Activated naive CD8-positive, alpha-beta T cell treated with anti-CD3 and anti-CD28 coated beads, Interleukin-2, amount 50 U/mL, for 24 hours (primary cell): ENCODE measurements at places on chromosomes 11 and 22.

DNA sequence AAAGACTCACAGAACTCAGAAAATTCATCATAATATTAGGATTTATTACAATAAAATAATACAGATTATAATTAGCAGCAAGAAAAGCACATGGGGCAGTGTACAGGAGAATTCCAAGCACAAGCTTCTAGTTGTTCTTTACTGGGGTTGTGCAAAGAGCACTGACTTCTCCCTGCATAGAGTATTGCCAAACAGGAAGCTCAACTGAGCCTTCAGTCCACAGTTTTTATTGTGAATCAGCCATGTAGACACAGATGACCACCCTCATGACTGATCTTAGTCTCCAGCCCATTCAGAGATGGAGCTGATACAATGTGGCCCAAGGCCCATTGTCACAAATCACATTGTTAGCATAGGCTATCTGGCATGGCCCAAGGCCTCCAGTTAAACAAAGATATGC is 798.9 kb downstream of the KCNA4 start:
- DNase-seq: no peak

GRCh38 chr11:57339328-57339727 is 1.2 kb downstream of the P2RX3 start:
- no peak for DNase-seq

DNA sequence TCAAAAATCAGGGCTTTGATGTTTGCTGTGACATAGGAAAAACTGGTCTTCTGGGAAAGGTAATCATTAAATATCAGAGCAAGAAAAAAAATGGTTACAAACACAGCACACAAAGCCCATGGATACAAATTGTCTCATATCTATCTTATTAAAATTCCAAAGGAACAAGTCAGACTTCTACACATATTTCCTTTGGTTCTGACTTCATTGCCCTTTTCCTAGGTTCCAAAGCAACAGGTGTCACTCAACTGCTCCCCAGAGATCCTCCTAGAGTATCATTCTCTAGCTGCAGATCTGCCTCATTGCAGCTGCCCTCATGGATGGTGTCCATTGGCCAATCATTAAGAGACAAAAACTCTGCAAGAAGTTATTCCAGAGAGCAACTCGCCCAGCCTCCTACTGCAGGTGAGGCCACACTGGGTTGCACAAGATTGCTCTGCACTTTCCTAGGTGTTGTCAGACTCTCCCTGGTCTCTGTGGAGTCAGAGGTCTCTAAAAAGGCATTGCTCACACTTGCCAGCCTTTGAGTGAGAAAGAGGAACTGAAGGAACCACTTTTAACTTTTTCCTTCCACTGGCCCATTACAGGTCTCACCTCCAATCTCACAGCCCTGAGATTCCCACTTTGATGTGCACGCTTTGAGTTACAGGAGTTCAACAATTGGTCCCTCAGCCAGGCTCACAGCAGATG is 5.7 kb downstream of the DRICH1 start:
- no peak for DNase-seq

DNA sequence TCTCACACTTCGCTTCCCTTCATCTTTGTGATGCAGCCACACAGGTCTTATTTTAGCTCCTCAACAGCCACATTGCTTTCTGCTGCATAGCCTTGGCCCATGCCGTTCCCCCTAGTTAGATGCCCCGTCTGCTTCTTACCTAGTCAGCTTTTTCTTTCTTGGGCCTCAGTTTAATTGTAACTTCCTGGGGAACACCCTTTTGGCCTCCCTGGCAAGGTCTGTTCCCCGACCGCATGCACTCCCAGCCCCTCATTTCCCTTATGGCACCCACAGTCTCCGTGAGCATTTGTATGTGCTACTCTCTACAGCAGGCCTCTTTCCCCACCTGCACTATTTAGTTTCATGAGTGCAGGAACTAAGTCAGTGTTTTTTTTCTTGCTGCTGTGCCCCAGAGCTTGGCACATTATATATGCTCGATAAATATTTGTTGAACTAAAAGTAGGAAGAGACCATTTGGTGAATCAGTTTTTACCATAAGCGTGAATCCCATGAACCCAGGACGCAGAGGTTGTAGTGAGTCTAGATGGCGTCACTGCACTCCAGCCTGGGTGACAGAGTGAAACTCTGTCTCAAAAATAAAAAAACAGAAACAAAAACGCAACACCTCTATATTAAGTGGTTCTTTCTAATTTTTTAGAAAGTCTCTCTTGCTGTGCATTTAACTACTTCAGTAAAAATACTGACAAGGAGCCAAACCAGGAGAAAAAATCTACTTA is 38.5 kb downstream of the TNRC6B start:
- peak; percentile 44 for DNase-seq

- DNase-seq: no peak
Measured at GRCh38 chr11:61954851-61955421, 4.8 kb downstream of the BEST1 start.

DNA sequence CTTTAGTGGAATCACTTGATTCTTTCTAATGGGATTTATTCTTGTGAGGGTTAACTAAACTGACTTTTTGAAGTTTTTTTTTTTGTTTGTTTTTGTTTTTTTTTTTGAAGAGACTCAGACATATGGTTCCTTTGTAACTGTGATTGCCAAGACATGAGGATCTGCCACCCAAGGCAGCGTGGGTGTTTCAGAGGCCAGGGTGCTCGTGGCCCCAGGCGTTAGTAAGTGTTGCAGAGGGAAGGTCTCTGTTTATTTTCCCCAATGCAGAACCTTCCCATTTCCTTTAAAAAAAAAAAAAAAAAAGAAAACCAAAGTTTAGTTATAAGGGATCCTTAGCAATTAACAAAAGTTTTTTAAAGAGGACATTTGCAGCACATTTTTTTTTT is 94.8 kb downstream of the CTTN start:
- no peak for DNase-seq

DNA sequence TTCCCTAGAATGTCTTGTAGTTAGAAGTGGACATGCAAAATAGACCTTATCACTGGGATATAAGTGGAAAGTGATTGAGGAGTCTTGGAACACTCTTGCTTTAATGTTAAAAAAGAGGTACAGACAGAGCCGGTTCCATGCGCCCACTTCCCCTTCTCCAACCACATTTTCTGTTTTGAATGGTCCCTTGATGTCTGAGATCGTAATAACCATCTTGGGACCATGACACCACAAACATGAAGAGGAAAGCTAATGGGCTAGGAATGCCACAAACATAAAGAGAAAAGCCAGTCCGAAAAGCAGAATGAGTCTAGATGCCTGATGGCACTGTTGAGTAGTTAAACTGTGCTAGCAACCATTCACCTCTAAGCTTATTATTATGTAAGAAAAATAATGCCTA is 54.8 kb upstream of the SPON1 start:
- DNase-seq: no peak

DNA sequence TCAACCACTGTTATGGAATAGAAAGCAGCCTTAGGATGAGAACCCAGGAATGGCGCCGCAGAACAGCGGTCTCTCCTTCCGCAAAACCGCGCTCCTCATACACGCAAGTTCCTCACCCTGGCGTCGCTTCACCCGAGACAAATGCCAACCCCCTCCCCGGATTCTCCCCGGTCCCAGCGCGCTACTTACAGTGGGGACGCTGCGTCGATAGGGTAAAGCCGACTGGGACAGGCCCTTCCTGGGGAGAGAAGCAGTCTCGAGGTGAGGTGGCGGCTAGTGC is 287 bp downstream of the RPS13 start:
- DNase-seq: no peak

DNA sequence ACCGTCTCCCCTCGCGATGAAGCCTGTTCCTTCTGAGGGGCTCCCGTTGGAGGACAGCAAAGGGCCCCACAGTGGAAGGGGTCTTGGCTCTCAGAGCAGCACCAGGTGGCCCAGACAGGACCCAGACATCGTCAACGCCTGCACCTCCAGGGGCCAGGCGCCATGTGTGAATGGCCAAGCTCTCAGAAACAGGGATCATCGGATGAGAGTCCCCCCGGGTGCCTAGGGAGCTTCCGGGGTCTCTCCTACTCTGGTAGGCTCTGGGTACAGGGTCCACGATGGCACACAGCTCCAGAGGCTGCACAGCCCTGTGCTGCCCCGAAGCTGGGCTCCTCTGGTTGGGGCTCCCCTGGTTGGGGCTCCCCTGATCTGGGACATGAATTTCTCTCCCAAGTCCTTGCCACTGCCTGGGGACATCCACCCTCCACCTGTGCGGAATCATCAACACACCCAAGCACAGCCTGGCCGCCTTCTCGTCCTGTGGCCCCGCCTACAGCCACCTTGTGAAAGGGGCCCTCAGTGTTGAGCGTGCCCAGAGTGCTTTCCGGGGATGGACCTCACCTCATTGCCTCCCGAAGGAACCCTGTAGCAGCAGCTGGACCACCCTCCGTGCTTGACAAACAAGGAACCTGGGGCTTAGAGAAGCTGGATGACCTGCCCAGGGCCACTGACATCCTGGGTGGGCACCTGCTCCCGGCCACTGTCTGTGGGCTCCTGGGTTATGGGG is 929.0 kb downstream of the BRD1 start:
- no peak for DNase-seq

DNA sequence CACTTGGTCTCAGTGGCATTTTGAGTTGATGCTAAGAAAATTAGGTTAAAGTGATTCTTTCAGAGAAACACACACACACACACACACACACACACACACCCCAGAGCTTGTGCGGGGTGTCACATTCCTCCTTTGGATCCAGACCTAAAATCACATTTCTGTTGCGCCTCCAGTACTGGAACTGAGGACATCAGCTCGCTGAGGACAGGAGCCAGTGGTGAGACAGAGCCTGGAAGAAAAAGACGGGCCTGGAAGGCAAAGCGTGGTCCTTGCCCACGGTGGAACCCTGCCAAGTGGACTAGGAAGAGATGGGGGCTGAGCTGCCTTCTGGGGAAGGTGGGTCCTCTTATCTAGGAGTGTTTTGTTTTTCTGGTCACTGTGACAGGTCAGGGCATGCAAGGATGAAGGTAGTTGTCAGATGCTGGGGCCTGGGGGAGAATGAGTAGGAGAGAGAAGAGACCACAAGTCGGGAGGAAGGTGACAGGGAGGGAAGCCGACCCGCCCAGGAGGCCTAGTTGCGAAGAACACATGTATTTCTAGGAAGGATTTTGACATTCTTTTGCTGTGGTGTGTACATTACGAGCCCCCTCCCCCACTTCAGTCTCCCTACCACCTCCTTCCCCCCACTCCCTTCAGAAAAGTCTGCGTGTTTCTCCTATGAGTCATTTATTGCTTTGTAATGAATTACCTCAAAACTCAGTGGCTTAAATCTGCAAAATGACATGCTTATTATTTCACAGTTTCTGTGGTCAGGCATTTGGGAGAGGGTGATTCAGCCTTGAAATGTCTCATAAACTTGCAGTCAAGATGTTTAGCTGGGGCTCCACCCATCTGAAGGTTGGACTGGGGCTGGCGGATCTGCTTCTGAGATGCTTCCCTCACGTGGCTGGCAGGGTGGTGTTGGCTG is 4.8 kb upstream of the ELFN2 start:
- DNase-seq: peak; percentile 62

GRCh38 chr22:27512283-27512761 is 289.2 kb downstream of the MN1 start:
- no peak for DNase-seq

DNA sequence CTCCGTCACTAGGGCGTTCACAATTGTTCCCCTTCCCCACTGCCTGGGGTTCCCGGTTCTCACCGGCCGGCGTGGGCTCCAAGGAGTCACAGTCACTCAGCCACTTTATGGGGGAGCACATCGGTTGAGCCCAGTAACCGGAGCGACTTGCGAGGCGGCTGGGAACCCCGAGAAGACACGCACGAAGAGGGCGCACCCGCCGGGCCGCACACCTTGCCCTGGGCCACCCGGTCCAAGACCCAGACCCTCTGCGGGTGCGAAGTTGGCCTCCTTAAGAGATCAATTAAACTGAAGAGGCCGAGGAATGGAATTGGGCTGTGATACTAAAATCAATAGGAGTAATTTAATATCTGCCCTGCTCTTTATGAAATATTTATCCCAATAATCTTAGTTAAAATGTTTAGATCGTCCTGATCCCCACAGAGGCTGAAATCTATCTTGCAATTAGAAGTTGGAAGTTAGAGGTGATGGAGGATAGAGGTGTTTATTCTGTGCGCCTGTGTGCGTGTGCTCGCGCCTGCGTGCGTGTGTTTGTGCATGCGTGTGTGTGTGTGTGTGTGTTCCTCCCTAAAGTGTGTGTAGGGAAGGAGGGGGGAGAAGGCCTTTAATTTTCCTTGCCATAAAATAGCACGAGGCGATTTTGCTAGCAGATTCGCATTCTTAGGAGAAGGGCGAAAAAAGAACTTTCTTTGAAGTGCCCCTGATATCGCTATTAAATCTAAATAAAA is 954 bp upstream of the MN1 start:
- DNase-seq: no peak

DNA sequence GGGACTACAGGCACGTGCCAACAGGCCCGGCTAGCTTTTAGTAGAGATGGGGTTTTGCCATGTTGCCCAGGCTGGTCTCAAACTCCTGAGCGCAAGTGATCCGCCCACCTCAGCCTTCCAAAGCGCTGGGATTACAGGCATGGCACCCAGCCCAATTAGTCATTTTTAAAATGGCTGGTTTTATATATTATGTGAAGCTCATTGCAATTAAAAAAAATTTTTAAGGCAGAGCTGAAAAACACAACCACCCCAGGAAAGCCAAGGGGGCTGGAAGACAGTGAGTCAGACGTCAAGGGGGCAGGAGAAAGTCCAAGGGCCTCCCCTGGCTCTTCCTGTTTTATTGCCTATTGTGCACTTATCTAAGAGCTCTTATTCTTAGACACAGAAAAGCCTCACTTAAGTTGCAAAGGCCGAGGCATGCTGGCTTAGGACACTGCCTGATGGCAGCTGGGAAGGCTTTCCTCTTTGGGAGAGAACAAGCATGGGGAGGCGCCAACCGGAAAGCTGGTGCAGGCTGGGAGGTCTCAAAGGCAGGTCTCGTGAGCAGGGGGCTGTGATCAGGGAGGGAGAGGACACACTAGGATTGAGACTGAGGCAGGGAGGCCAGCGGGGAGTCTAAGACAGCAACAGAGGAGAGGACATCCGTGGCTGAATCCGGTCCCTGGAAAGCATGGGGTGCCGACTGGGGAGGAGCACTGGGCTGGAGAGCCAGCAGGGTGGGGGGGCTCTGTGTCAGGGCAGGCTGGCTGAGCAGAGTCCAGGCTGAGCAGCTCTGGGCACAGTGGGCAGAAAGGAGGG is 11.1 kb upstream of the OSM start:
- no peak for DNase-seq

DNA sequence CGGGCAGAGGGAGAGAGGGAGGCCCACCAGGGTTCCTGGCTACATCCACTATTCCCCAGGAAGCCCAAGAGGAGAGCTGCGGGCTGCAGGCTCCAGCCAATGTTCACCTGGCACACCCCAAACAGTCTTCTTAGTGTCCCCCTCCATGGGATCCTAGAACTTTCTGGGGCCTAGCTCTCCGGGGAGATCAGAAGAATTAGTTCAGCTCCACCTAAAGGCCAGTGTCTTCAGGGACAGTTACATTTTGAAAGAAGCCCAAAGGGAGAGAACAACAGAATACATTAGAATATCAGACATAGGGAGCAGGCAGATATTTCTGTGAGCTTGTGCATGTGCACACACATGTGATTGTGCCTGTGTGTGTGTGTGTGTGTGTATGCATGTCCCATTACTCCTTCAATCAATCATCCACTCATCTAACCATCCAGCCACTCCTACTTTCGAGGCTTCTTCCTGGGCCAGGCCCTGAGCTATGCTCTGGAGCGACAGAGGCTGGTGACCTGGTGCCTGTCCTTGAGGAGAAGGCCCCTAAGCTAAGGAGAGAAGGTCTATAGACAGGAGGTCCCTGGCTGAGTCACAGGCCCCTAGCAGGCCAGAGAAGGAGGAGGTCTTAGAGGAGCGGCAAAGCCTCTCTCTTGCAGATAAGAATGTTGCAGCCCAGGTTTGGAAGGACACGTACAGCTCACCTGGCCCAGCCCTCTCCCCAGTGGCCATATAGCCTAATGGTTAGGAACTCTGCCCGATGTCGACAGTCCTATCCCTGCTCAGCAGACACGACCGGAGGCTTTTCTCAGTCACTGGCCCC is 165.5 kb downstream of the DSCAML1 start:
- DNase-seq: no peak
